ENCODE measurements at places on chromosomes 12 and 14. TPM values are rescaled to one million over a fixed set of nuclear protein-coding genes. Genes with fewer than 3 reads are reported as not detected.
A peak's percentile ranks its signal among the peaks of the same experiment; 100 is the strongest.

GRCh38 chr14:53772936-53773335 lies 183.7 kb downstream of the BMP4 start:
- ATAC-seq: no peak

- ATAC-seq: no peak
These were observed 185.6 kb downstream of the DACT1 start for GRCh38 chr14:58823312-58823711.

- peak; percentile 5 for ATAC-seq
These were observed 1.1 kb downstream of the IKZF4 start for GRCh38 chr12:56021889-56022497.

DNA sequence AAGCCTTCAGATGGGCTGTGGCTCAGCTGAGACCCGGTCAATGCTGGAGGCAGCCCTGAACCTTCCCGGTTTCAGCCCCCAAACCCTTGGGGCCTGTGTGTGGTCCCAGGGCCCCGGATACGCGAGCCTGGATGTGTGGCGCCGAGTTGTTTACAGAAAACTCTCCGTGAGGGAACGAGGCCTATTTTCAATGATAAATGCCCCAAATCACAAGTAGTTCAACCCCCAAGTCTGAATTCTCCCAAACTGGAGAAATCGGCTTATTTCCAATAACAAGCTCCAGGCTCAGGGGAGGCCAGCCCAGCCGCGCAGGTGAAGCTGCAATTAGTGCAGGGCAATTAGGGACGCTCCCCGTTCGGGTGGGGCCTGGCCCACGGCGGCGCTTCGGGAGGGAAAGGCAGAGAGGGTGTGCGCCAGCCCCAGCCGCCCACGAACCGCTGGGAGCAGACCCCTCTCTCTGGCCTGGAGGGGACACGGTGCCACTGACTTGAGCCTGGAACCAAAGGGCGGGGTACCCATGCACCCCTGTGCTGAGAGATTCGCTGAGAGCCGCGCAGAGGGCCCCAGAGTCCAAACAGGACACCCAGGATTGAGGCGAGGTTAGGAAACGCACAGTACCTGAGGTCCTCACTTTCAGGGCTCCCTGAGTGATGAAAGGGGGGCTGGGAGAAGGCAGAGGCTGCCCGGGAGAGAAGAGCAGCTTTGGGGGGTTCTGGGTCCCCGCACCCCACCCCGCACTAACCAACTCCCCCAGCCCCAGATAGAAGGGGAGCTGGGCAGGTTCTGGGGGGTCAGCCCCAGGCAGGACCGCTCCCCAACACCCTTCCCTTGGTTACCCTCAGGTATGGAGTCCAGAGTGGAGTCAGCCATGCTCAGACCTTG lies 14.2 kb upstream of the ANKRD9 start:
- no peak for ATAC-seq

The PSMA6 gene
- 295 TPM for total RNA-seq
